Stimulated activated CD8-positive, alpha-beta memory T cell treated with anti-CD3 and anti-CD28 coated beads, Interleukin-4, amount 100 ng/mL, for 24 hours (primary cell): ENCODE measurements at places on chromosomes 7 and 10.

DNA sequence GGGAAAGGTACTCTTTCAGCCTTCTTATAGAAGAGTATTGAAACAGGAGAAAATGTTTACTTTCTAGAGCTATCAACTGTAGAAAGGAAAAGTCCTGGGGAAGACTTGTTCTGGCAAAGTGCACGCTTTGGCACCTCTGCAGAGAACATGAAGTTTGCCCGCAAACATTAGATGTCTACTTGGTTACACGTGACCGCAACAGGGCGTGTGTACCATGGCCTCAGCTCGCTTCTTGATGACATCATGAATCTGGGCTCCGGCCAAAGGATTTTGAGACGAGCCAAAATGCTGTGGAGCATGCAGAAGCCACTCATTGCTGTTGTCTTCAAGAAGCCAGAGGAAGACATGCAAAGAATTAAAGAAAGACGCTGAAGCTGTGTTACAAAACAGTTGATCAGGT is 8.6 kb upstream of the TAS2R60 start:
- DNase-seq: no peak

GRCh38 chr10:104090611-104091010 is 4.9 kb upstream of the COL17A1 start:
- DNase-seq: no peak

DNA sequence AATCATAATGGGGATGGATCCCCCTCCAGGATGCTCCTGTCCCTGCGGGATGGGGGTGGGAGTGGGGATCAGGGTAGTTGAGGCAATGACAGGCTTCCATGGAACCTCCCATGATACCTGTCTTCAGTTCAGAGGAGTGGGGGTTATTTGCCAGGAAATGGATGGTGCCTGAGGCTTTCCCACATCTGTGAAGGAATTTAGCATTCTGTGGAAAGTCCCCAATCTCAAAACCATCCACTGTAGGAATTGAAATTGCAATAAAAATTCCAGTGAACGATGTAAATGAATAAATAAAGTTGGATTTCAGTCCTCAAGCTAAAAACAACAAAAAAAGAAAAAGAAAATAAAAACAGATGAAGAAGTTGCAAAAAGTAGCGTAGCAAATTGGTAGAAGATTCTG is 81.9 kb downstream of the CHRM2 start:
- DNase-seq: no peak

GRCh38 chr7:44881610-44882009 is 3.7 kb downstream of the PURB start:
- DNase-seq: no peak

DNA sequence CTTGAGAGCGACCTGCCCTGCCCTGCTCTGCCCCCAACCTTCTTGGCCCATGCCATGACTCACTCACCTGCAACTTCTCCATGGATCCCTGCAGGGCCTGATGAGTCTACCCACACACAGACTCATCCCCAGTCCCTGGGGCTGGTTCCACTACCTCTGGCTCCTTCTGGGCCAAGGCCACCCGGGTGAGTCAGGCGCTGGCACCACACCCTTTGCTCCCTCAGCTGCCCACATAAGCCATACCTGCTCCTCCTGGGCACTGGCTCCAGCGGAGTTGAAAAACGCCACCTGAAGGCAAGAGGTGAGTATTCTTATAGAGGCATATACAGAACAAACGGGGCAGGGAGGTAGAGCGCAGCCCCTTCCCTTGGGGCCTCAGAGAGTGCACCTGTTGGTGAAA is 16.2 kb upstream of the MTPAP start:
- no peak for DNase-seq

GRCh38 chr10:5960070-5960972 is 17.0 kb downstream of the IL15RA start:
- DNase-seq: no peak

GRCh38 chr10:6279540-6280267 is 77.0 kb downstream of the PFKFB3 start:
- DNase-seq: no peak

DNA sequence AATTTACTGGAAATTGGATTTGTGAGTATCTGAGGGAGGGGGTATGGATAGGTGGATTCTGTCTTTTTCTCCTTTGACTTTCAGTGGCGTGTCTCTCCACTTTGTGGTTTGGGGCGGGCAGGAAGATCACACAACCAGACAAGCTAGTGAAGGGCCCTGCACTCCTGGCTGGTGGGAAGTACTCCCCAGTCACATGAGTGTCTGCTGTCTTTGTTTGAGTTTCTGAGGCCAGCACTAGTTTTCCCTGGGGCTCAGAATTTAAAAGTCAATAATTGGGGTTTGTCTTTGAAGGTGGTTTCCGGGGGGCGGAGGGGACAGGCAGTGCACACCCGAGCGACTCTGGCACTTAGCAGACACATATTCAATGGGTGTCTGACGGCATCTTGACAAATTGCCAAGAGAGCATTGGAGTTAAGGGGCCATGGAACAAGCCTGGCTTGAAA is 120.1 kb downstream of the WDFY4 start:
- DNase-seq: no peak

GRCh38 chr7:5428478-5429252 is 5.0 kb upstream of the TNRC18 start:
- no peak for DNase-seq

- no peak for DNase-seq
These were observed 1.9 kb downstream of the COBL start for GRCh38 chr7:51314726-51315125.

- DNase-seq: no peak
These were observed 36.3 kb downstream of the CCM2 start for GRCh38 chr7:45036317-45036716.

DNA sequence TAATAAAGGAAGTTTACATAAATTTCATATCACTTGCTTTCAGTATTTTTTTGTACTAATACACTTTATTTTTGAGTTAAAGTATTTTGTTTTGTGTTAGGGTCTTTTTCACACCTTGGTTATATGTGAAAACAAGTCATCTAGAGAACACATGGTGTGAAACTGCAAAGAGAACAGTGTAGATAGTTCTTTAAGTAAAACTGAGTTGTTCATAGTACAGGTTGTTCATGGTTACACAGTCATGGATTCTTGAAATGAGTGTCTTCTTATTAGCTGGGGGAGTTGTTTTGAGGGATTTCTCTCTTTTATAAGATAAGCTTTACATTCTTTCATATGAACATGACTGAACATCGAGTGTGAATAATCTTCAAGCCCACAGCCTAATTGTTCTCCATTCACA is 244.2 kb downstream of the THSD7A start:
- DNase-seq: no peak

- DNase-seq: no peak
These were observed 50.6 kb upstream of the NPY start for GRCh38 chr7:24233386-24233785.

DNA sequence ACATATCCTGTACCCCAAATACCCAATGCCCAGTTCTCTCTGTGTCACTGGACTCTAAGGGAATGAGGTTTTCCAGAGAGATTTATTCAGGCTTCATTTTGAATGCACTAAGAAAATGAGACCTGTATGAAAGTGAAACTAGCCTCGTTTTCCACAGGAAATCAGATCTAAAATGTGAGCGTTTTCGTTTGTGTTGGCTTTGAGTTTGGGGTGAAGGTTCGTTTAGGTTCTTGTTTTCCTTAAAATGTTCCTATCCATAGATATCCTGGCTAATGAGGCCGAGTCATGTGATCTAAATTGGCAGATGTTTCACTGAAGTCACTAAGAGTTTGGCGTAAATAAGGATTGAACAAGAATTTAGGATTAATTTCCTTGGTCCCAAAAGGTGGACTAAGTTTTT is 90.9 kb upstream of the BMPER start:
- DNase-seq: no peak

DNA sequence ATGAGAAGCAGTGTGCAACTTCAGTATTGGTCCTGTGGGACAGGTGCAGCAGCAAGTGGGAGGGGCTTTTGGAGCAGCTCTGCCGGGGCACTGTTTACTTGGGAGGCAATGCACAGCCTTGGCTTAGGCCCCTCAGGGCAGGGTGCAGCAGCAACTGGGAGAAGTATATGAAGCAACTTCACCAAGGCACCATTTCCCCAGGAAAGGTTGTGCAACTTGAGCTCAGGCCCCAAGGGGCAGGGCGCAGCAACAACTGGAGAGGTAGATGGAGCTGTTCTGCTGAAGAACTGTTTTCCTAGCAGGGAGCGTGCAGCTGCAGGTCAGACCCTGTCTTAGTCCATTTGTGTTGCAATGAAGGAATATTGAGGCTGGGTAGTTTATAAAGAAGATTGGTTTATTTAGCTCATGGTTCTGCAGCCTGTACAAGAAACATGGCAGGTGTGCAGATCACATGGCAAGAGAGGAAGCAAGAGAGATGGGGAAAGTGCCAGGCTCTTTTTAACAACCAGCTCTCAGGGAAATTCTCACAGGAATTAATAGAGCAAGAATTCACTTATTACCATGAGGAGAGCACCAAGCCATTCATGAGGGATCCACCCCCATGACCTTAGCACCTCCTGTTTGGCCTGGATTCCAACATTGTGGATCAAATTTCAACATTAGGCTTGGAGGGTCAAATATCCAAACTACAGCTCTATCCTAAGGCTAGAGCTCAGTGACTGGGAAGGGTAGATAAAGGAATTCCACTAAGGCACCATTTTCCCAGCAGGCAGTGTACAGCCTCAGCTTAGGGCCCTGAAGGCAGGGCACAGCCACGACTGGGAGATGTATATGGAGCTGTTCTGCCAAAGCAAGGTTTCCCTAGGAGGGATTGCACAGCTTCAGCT is 10.9 kb downstream of the GPR141 start:
- no peak for DNase-seq

DNA sequence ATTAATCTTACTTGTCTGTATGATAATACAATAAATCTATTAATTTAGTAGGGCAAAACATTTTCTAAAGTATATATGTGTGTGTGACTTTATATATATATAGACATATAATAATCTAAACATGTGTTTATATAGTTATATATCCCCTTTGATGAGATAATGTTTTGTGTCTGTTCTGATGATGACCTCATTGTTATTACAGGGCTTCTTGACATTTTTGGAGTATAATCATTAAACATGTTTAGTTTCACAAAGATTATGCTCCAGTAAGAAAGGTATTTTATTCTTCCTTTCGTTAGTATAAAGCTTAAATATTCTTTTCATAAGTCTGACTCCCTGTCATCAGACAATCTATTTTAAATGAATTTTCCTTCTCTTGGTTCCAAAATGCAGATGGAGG is 62.3 kb upstream of the CABCOCO1 start:
- no peak for DNase-seq

DNA sequence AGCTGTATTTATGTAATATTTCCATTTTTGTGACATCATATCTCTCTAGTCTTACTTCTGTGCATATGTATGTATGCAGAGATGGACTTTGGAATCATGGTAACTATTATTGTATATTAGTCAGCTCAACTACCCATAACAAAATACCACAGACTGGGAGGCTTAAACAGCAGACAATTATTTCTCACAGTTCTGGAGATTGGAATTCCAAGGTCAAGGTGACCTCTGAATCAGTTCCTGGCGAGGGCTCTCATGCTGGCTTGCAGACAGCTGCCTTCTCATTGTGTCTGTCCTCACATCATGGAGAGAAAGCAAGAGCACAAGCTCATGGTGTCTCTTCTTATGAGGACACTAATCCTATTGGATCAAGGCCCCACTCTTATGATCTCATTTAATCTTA is 79.1 kb downstream of the RAMP3 start:
- no peak for DNase-seq

DNA sequence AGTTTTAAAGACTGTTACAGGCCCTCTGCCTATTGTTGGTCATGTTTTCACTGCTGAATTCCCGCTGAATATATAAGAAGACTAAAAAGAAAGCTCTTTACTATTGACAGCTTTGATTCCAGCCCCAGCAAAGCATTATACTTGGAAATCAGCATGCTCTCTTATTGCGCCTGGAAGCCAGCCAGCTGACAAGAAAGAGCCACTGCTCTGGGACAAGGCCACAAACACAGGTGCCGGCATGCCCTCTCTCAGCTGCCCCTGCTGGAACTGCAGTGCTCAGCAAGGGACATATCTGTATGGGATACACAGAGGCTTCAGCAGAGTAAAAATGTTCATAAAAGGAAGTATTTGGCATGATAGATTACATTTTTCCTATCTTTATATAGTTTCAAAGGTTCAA is 523.9 kb downstream of the ADRA2A start:
- no peak for DNase-seq

- no peak for DNase-seq
These were observed 3.9 kb downstream of the CDK14 start for GRCh38 chr7:90599892-90600555.

GRCh38 chr7:53094827-53095226 is 59.4 kb downstream of the POM121L12 start:
- no peak for DNase-seq

GRCh38 chr7:42868480-42868879 is 43.4 kb downstream of the C7orf25 start:
- no peak for DNase-seq

DNA sequence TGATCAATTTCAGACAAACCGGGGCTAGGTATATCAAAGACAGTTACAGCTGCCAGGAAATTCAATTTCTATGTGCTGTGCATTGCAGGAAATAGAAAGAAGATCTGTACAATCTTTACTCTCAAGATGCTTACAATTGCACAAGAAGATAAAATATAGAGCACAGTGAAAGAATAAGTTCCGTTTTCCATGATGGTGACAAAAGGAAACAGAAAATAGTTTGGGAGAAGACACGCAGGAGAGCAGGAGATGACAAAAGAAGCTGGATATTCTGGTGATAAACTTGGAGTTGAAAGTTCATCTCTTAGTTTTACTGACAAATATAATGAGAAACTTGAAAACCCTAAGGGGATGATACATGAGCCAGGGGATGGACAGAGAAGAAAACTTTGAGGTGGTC is 646.0 kb downstream of the PARD3 start:
- DNase-seq: no peak

DNA sequence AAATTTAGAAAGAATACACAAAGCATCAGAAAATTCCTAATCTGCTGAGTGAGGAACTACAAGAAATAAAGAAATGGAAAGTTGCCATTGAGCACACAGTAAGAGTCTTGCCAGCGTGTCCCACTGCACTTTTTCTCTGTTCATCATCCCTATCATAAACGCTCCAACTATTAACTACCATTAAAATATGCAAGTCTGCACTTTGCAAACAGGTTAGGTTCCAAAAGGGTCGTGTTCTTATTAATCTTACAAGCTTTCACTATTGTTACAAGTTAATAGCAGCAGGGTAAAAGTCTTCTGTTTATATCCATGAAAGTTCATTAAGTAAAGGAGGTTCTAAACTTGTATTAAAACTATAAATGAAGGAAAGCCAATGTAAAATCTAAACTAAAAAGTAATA is 5.2 kb upstream of the JMJD1C start:
- no peak for DNase-seq

DNA sequence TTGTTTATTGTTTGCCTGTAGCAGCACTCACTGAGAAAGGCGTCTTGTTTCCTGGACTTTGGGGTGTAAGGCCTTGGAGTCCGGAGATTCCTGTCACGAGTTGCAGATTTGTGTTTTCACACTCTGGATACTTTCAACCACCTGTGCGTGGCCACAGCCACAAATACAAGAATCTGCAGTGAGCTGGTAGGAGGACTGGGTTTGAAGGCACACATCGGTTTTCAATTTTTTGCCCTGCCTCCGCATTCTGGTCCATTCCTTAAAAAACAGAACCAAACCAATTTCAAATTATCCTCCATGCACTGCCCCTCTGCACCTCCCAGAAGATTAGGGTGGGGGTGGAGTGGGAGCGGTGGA is 619 bp downstream of the EXOC4 start:
- DNase-seq: no peak

- no peak for DNase-seq
These were observed 113.9 kb upstream of the PRSS58 start for GRCh38 chr7:142371586-142372377.

- DNase-seq: no peak
These were observed 166.0 kb upstream of the EEPD1 start for GRCh38 chr7:35987016-35987415.

- no peak for DNase-seq
These were observed 71.8 kb downstream of the SEMA3A start for GRCh38 chr7:84122582-84123360.
